Right lung (tissue), 10 donors: ENCODE measurements at places on chromosomes 2 and 18.

DNA sequence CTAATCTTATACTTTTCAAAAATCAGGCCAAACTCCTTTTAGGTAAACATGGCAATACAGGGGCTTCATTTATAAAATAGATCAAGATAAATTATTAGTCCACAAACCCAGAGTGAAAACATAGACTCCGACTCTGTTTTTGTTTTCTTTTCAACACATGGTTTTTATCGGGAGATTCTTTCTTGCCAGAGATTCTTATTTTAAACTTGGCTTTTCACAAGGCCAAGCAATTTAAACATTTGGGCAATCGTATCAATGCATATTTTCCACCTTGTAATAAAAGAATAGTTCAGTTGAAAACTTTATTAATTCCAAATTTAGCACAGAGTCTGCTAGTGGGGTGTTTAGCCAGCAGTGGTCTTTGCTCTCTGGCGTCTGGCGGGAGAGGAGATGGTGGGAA, 71.9 kb downstream of the SOX11 start:
- DNase-seq: no peak

DNA sequence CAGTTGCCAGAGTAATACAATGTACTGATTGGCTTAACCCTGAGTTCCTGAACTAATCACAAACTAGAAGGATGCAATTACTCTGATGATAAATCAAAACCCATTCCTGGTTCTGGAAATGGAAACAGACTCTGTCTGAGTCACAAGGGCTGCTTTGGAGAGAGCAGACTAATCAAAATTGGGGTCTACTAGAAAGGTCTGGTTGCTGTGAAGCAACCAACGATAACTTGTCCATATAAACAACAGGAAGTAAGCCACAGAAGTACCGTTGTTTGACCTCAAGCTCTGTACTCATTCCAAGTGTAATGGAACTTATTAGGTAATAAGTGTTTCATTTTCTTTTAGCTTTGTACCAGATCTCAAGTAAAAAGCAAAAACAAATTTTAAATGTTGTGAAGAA, 49.7 kb downstream of the RASGRP3 start:
- no peak for DNase-seq

DNA sequence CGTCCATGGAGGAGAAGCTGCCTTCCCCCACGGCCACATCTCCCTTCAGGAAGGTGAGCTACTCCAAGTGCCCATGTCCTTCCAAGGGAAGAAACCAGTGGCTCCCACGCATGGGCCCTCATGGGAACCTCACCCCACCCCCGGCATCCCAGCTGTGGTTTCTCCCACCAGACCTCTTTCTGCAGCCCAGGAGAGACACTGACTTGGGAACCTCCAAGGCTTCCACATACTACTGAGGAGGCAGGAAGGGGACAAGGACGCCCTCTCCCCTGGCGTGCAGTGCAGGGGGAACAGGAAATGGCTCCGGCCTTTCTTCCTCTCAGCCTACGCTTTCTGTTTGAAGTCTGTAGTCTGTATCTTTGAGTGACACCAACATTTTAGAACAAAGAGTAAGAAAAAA, 104.5 kb upstream of the EPC2 start:
- no peak for DNase-seq

- no peak for DNase-seq
Observed at GRCh38 chr18:37397814-37398213, 167.8 kb downstream of the CELF4 start.

GRCh38 chr18:26438980-26439379, 109.4 kb downstream of the KCTD1 start:
- DNase-seq: no peak

DNA sequence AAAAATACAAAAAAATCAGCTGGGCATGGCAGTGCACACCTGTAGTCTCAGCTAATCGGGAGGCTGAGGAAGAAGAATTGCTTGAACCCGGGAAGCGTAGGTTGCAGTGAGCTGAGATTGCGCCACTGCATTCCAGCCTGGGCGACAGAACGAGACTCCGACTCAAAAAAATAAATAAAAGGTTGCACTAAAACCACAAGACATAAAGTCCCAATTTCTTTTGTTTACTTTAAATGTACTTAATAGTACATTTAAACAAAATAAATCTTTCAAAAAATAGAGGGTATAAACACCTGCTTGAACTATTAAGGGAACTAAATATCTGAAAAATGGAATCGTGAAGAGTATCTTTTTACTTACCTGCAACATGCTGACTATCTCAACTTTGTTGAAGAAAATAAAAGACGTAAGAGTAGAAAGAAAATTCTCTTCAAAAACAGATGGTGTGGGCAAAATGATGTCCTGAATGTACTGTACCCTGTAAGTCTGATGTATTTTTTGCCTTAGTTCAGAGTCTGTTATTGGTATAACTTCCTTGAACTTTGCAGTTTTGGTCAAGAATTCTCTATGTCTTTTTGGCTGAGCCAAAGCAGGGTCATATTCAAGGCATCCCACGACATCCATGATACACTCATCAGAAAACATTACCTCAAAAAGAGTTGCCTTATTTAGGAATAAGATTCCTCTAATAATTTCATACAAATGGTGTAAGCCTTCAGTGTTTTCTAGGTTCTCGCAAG, 19.2 kb downstream of the PPP4R3B start:
- no peak for DNase-seq

GRCh38 chr2:106840818-106841217, 45.1 kb downstream of the ST6GAL2 start:
- no peak for DNase-seq

DNA sequence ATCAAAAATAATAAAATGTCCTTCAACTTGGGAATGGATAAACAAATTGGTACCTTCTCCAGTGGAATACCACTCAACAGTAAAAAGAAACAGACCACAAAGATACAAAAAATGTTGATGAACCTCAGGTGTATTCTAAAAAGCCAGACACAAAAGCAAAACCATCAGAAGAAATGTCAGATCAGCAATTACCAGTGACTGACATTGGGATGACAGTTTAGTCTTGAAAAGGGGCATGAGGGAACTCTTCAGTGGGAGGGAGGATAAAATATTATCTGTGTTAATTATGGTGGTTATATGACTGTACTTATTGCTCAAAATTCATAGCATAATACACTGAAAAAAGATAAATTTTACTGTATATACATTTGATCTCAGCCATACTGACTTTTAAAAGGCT, 473.0 kb downstream of the TMX3 start:
- no peak for DNase-seq

GRCh38 chr2:98468621-98469236, 24.1 kb downstream of the INPP4A start:
- no peak for DNase-seq

- DNase-seq: no peak
Observed at GRCh38 chr18:64110692-64111480, 38.0 kb downstream of the LINC00305 start.

GRCh38 chr2:64650722-64651338, 2.9 kb downstream of the SERTAD2 start:
- no peak for DNase-seq

DNA sequence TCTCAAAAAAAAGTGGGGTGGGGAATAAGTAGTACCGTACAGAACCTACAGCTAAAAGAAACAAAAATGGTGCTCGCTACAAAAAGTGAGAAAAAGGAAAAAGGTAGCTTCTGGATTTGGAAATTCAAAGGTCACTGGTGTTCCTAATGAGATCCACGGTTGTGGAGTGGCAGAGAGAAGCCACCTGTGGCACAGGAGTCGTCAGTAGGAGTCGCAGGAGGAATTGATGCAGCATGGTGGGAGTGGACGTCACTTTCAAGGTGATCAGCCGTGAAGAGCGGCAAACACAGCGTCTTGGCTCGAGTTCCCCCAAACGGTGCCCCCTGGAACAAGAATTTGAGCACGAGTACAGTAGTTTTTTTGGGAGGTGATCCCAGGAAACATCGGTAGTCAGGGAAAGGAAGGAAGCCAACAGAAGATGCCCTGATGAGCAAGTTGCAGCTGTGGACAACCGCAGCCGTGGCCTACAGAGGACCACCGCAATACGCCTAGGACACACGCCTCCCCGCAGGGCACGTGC, 1.4 kb upstream of the TTL start:
- no peak for DNase-seq

DNA sequence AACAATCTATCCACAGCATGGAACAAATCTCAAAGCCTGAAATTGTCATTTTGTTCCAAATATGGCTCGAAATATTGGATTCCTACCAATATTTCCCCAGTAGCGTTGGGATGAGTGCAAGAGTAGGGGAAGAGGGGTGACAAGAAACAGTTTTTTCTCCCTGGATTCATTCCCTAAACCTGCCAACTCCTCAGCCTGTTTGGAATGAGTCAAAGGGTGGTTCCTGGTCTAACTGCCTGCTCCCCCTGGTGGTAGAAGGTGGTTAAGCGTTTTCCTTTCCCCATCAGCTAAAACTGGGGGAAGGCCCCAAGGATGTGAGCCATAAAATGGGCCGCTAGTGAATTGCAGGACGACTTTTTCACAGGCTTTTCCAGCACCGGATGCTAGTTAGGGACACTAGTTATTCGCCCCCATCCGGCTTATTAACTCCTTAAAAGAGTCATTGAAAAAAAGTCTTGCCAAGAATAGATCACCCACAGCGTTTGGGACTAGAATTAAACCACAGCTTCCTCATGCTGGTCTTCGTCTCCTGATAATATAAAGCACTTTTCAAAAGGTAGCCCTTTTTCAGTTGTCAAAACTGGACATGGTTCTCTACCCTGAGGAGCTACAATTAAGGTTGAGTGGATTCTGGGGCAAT, 72.5 kb downstream of the DHRS9 start:
- peak; percentile 12 for DNase-seq

DNA sequence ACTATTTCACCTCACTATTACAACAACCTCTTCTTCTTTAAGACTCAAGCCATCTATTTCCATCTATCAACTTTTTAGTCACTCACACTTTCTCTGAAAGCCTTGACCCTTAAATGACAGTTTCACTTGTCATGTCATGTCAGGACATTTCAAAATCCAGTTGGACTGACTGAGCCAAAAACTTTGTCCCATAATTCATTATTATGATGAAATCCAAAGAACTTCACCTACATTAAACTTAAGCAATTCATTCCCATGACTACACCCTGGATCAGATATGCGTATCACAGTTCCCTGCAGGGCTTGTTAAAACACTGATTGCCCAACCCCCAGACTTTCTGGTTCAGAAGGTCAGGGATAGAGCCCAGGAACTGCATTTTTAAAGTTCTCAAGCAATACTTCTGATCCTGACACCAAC, 26.5 kb downstream of the LDAH start:
- no peak for DNase-seq

DNA sequence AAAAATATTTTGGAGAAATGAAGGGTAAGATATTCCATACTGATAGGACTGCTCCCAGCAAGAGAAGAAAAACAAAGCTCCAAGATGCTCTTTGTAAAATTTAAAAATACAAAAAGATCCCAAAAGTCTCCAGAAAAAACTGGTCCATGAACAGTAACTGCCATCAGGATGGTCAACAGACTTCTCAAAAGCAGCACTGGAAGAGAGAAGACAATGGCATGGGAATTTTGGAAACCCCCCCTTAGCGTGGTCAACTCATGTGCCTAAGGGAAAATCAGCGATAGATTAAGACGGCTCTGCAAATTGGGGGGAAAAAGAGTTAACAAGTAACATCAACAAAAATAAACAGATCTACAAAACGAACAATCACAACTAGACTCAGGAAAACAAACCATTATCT, 23.6 kb downstream of the B4GALT6 start:
- no peak for DNase-seq

GRCh38 chr18:22545066-22545760, 127.5 kb upstream of the CTAGE1 start:
- no peak for DNase-seq

GRCh38 chr18:46481048-46481846, 175.8 kb downstream of the LOXHD1 start:
- DNase-seq: peak; percentile 42

DNA sequence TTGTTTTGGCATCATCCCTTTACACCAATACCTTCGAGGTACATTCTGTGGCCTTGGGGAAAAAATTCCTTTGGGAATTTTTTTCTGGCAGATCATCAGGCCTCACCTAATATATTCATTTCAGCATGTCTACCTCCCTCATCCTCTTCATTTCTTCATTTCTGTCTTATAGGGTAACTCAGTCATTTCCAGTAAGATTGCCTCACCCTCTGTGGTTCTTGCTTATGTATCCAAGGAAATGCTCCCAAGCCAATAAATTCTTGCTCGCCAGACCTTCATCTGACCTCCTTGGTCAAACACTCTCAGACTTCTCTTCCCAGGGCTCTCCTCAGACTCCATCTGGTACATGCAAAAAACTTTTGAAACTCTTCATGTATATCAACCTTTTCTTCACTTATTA, 265.6 kb downstream of the TMX3 start:
- no peak for DNase-seq

DNA sequence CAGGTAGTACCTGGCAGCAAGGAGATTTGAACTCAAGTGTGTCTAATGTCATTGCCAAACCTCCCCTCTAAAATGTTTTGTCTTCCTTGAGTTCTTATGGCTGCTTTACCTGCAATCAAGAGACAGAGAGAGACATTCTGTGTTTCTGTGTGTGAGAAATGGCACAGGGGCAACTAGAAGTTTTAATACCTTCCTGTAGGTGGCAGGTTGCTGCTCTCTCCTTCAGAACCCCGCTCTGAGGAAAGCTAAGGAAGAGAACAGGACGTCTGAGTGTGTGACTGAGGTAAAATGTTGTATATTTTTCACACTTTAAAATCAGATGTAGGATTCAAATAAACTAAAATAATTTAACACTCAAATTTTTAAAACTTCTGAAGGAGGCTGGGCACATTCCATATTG, 19.2 kb downstream of the DTNA start:
- DNase-seq: no peak

DNA sequence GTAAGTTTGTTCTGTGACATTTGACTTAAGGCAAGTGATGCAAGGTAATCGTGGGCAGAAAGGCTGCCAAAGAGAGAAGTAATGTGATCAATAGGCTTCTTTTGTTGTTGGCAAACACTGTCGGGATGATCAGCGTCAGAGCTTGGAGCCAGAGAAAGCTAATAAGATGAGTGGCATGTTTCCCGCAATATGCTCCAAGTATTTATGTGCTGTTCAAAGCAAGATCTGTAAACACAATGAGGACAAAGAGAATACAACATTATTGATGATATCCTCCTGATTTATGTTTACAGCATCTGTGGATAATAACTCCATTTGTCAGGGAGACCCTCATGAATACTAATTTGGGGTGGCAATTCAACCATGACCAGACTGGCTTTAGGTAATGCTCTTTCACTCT, 603.3 kb downstream of the TDRD15 start:
- DNase-seq: no peak

GRCh38 chr2:124310671-124311070, 285.6 kb downstream of the CNTNAP5 start:
- no peak for DNase-seq

GRCh38 chr2:33215299-33215698, 261.1 kb upstream of the RASGRP3 start:
- no peak for DNase-seq

GRCh38 chr2:72139874-72140620, 7.6 kb downstream of the CYP26B1 start:
- no peak for DNase-seq

DNA sequence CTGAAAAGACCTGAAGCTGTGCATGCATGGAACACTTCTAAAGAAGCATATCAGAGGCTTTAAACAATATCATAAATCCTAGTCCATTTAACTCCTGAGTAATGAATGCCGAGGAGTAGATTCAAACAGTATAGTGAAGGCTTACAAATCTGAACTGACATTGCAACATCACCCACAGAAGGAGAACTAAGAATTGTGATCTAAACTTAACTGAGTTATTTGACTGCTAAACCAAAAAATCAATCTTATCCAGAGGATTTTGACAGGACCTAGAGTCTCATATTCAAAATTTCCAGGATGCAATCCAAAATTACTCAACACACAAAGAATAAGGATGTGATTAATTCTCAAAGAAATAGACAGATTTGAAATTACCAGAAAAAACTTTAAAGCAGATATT, 181.0 kb downstream of the SLC39A10 start:
- DNase-seq: no peak
